ENCODE measurements at places on chromosomes 5 and 9.
A peak's percentile ranks its signal among the peaks of the same experiment; 100 is the strongest.

DNA sequence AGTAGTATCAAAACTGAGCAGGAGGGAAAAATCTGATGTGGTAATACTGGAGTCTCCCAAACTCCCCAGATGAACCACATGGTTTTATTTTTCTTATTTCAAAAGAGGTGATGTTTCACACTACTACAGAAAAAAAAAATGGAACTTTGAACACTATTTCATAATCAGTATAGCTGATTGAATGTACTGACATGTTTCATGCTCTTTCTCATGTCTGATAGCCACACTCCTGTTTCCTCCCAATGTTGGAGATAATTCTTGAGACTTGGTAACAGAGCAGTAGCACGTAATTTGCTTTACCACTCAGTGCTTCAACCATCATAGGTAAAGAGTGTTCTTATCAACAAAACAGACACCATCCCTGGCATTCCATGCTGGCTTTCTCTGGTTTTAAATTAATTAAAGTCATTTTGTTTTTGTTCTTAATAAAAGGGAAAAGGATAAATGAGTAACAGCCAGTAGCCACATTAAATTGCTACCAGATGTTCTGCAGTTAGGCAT is 85.2 kb downstream of the MUSK start:
- DNase-seq = no peak

DNA sequence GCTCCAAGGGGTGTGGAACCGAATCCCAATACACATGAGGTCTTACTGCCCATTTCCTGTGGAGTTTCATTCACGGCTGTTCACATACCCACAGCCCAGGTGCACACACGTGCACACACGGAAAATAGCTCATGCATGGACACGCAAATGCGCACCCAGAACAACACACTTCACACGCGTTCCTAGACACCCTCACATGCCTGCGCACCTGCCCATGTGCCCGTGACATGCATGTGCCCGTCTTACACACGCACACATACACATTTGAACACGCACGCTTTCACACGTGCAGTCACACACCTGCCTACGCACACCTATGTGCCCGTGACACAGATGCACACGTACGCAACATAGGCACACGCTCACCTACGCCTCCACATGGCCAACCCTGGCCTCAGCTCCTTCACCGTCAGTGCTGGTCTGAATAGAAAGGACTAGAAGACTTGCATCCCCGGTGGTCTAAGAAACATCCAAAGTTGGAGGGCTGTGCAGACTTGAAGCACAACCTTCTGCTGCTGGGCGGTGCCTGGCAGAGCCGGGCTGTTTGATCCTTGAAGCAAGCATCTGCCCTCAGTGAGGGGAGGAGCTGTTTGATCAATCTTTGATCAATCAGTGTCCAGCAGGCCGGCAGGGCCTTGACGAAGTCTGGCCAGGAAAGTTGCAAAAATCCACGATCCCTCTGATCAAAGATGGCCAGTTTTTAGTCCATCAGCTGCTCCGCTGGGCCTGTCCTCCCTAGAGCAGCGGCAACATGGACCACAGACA is 164.7 kb downstream of the OLFM1 start:
- DNase-seq = no peak

- no peak for DNase-seq
Measured at GRCh38 chr5:132688536-132689339, 14.9 kb downstream of the IL4 start.

GRCh38 chr9:85223506-85224125 is 518.1 kb downstream of the AGTPBP1 start:
- DNase-seq = no peak

GRCh38 chr9:10903969-10904368 is 291.2 kb upstream of the PTPRD start:
- no peak for DNase-seq

DNA sequence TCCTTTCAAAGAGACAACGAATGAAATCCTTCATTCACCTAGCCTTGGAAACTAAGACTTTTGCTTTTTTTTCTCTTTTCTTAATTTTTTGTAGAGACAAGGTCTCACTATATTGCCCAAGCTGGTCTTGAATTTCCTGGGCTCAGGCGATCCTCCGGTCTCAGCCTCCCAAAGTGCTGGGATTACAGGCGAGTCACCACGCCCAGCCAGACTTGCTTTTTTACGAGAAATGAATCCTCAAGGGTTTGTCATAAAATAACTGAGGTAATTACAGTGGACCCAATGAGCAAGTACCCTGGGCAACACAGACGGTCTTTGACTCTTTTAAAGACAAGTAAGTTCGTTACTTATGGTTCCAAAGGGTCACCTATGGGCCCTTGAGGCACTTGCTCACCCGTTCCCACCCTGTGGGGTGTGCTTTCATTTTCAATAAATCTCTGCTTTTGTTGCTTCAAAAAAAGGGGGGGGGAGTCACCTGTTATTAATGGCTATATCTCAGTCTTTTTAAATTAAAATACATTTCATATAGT is 70.4 kb downstream of the TRPM6 start:
- no peak for DNase-seq

- peak; percentile 32 for DNase-seq
Measured at GRCh38 chr5:1262381-1262780, 32.5 kb downstream of the TERT start.

DNA sequence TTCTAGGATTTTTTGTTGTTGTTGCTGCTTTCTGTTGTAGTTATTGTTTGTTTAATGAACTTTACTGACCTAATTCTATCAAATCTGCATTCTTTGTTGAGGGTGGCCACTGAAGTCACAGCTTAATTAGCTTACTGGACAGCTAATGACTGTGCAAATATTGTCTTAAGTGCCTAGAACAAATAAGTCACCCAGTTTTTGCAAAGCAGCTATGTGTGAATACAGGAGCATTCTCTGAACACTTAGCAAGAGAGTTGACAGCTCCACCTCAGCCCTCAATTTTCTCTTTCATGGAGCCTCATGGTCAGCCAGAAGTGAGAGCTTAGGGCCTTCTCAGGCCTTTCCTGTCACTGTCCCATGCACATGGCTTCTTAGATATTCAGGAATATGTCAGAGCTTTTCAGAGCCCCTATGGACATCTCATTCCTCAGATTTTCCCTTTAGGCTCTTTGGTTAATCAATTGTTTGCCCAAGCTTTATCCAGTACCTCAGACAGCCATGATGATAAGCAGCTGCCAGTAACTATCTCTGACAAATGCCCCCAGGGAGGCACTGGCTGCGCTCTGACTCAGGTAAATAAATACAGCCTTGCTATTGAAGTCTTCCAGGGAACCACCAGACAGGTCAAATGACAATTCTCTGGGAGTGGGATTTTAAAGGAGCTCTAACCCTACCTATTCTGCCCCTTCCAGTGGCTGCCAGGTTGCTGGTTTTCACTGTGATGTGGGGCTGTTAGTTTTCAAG is 241.4 kb upstream of the IL12B start:
- peak; percentile 76 for DNase-seq

DNA sequence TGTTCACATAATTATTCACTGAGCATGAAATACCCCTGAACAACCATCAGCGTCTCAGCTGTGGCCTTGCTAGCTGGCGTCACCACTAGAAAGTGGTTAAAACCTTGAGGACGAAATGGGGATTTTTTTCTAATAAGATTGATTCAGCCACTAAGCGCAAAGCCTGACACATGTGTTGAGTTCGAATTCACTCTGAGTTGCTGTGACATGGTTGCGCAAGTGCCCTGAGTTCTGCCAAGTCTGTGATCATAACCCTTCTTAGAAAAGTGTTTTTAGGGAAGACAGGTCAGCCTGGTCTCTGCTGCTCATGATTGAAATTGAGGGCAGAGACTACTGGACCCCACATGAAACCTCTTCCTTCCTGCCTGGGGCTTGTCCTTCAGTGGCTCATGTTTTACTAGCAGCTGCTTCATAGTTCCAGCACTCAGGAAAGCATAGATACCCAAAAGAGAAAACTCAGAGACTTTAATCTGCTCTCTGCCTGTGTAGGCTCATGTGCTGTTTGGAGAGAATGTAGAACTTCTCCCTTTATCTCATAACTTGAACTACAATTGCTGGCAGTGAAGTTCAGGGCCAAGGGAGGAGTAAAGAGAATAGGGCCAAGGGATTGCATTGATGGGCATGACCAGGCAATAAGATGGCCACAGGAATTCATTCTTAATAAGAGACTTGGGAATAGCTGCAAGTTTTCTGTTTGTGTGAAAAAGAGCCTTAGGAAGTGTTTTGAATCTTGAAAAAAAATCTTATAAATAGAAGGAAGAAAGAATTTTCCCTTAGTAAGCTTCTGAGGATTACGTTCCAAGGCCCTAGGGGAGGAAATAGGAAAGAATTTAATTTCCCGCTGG is 66.8 kb upstream of the CXCL14 start:
- DNase-seq = no peak

- no peak for DNase-seq
Measured at GRCh38 chr9:126550891-126551351, 62.8 kb upstream of the LMX1B start.

DNA sequence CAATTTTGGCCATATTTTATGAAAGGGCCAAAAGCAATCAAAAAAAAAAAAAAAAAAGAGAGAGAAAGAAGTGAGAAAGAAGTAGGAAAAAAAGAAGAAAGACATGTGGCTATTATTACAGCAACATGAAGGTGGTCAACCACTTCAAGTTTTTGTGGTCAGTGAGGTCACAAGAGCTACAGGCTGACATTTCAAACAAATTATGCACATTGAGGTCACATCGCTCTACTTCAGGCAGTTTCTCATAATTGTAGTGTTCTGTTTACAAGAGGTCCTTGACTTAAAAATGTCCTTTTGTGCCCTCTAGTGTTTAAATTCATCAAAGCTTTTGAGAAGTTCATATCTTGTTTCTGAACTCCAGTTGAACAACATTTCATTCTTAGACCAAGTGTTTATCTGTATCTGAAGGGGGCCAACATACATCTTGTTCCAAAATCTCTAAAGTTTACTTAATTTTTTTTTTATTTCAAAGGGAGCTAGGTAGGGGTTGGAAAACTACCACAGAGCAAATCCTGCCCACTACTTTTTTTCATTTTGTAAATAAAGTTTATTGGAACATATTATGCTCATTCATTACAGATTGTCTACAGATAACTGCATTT is 513.1 kb downstream of the PDE4D start:
- no peak for DNase-seq

- DNase-seq = no peak
Measured at GRCh38 chr5:57508211-57508610, 25.6 kb upstream of the ACTBL2 start.

DNA sequence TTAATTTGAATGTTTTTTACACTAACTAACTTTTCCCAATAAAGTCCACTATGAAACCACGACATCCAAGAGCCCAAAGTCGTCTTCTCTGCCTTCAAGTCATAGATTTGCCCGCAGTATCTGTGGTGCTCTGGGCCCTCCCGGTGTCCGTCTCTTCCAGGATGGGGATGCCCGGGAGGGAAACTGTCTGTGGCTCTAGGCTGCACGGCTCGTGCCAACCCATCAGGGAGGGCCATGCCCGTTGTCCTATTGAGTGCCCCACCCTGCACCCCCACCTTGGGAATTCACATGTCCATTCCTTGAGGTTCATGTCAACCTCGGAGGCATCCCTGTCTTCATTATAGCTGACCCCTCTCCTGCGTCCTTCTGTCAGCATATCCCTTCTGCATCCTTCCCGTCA is 59.8 kb upstream of the LRRTM2 start:
- no peak for DNase-seq

DNA sequence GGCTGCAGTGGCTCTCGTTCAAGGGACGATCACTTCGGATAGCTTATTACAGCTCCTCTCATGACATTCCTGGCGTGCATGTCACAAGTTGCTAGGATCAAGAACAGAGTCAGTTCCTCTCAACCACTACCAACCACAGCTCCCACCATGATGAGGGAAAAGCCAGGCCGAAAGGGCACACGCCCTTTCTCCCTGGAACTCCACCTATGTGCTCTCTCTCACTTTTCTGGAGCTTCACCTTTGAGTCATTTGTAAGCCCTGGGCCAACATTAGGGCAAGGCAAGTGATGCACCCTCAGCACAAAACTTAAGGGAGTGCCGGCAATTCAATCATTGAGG is 1.6 kb downstream of the SPACA9 start:
- DNase-seq = no peak

GRCh38 chr5:180353048-180353979 is at the start of gene GFPT2:
GFPT2 (minus strand) TSS chr5:180353336; CDS start chr5:180353217, 119 bp downstream.
- peak; percentile 68 for DNase-seq

DNA sequence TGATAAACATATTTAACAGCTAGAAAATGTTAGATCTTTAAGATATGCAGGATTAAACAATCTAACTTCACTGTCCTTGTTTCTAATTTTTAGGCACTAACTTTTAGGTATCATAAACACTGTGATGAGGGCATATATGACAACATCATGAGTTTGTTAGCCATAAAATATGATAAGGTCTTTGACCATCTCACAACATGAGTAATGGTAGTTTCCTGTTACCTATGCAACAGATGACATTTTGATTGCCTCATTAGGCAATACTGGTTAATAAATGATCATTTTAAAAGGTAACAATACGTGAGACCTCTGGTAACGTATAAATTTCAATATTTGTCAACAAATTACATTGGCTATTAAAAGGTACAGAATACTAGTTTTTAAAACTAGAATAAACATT is 613.5 kb downstream of the PDE4D start:
- DNase-seq = no peak

DNA sequence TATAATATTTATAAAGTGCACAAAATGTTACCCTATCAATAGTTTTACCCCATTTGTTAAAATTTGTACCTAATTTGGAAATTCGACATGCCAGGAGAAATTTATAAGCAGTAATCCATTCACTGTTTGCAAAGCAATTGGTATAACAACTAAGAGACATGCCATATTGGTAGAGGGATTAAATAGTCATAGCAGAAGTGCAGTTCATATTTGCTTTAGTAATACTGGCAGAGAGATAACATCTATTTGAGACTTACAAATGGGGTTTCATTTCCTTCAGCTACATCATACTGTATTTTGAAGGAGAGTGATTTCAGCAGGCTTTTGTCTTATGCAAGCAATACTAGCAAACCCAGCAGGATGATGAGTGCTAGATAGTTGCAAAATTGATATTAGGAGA is 610.4 kb upstream of the CDH10 start:
- peak; percentile 18 for DNase-seq

- DNase-seq = no peak
Measured at GRCh38 chr5:154587123-154588026, 109.3 kb upstream of the HAND1 start.

DNA sequence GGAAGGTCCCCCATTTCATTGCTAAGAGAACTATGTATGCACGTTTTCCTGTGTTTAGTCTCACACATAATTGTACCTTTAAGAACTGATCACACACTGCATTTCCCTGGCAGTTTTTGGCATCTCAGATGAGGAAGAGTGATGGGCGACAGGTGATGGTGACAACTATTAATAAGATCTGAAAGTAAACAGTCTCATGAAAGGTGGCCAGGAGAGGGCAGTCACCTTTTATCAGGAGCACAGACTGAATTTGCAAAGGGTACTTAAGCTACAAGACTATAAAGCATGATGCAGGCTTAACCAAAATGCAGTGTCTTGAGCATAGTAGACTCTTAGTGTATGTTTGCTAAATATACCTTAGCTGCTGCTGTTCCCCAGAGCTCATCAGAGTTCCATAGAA is 91.5 kb downstream of the GHR start:
- DNase-seq = no peak

DNA sequence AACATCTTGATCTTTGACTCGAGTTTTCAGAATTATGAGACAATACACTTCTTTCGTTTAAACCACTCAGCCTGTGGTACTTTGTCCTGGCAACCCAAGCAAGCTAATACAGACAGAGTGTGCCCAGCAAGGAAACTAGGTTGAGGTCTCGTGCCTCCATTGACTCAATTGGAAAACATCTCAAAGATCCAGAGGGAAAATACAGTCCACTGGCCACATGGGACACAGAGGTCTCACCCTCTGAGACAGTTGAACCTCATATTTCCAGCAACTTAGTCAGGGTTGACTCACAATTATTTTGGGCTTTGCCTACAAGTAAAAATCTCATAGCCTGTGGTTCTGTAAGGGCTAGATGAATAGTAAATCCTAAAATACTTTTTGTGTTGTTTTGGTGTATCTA is 631.5 kb downstream of the MTRR start:
- DNase-seq = no peak

Data from NCI-H1930 (cell line).